Liver (tissue), 10 donors: ENCODE measurements at places on chromosomes 6 and 20.

GRCh38 chr20:24469116-24469893, at the start of gene SYNDIG1:
TSS of gene SYNDIG1 (plus strand) at chr20:24469629. CDS start at chr20:24543098, 73,469 bp downstream.
- DNase-seq, result no peak

GRCh38 chr6:35148167-35148741, 7.1 kb upstream of the TCP11 start:
- no peak for DNase-seq

- no peak for DNase-seq
Measured at GRCh38 chr6:7730784-7731227, 4.9 kb downstream of the BMP6 start.

DNA sequence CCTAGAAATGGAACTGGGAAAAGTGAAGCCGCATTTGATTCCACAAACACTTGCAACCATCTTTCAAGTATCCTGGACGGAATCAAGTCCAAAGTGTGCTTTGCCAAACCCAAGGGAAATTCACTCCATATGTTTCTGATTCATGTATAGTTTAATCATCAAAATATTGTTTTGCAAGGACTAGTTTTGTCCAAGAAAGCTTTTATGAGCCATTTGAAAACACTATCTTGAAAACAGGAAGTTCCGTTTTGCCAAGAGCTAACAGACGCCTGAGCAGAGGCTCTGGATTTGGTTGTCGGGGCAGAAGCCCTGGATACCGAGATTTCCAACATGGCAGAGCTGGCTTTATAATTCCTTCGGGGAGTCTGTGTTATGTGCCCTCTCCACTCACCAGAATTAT, 251.1 kb downstream of the PHACTR1 start:
- no peak for DNase-seq

GRCh38 chr6:143158113-143158581, 97.5 kb downstream of the AIG1 start:
- DNase-seq, result no peak

DNA sequence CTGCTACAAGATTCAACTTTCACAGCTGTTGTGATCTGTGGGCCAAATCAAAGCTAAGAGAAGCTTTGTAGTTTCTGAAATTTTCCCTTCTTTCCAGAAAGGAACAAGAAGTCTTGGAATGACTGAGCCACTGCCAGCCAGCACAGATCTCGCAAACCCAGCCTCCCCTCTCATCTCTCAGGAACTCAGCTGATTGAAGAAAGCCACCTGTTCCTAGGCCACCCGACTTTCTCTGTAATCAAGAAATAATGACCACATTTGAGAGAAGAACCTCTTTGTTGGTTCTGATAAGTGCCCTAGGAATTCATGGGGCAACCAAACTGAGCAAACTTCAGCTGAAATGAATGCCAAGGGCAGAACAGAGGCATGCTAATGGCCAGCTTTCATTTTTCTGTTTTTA, 61.7 kb downstream of the HDGFL1 start:
- DNase-seq, result no peak
